GOT3 (cell line): ENCODE measurements at places on chromosomes 16 and 17.

DNA sequence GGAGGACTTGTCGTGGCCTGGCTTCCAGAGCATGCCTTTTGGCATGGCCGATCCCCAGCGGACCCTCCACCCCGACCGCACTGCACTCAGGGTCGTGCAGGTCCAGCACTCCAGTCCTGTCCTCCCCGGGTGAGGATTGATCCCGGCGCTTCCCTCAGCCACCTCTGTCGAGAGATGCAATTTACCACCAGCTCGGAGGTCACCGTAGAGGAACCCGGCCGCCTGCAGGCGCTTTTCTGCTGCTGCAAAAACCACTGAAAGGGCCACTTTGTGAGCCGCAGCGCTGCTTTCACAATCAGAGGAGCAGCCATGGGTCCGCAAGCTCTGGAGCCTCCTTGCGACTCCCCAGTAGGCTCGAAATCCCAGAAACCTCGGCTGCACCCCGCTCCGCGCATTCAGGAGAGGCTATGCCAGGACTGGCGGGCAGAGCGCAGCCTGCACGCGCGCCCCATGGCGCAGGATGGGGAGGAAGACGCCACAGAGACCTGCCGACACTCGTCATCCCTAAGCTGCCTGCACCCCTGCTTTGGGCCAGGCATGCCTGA, 134.2 kb downstream of the HS3ST2 start:
- DNase-seq, result no peak

GRCh38 chr17:72390675-72391508, 270.1 kb downstream of the SOX9 start:
- no peak for DNase-seq

DNA sequence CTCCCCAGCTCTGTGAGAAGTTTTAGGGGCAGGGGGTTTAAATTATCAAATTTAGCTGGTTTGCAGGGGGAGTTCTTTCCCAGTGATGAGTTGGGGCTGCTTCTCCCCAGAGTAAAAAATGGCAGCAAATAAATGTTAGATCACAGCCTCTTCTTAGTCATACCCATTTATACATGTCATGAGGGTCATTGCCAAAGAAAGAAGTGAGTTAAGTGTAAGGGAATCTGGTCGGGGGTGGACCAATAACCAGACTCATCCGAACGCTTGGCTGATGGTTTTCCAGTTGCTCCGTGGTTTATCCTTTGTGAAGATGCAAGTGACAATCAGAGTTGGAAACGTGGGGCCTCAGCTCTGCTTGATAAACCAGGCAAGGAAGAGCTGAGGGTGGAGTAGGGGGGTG, 87.1 kb downstream of the PLXDC1 start:
- peak; percentile 26 for DNase-seq

DNA sequence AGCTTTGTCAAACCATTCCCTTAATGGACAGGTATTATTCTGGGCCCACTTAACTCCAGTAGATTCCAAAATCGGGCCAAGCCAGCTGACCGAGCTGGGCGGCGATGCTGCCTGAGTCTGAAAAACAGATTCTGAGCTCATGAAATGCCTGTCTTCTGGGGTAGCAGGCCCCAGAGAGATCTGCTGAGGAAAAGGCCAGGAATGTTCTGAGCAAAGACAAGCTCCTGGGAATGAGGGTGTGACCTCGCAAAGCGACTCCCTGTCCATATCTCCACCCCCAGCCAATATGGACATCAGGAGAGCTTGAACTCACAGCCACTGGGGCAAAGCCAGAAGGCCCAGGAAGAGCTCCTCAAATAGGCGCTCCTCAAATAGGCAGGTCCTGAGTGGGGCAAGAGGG, 23.7 kb downstream of the ZNF423 start:
- no peak for DNase-seq

GRCh38 chr16:35911899-35912298, 2452.5 kb downstream of the TP53TG3F start:
- DNase-seq, result no peak

GRCh38 chr17:40197550-40197949, 20.3 kb downstream of the RAPGEFL1 start:
- DNase-seq, result no peak

GRCh38 chr16:21183995-21184394, 25.5 kb downstream of the LDAF1 start:
- DNase-seq, result no peak

DNA sequence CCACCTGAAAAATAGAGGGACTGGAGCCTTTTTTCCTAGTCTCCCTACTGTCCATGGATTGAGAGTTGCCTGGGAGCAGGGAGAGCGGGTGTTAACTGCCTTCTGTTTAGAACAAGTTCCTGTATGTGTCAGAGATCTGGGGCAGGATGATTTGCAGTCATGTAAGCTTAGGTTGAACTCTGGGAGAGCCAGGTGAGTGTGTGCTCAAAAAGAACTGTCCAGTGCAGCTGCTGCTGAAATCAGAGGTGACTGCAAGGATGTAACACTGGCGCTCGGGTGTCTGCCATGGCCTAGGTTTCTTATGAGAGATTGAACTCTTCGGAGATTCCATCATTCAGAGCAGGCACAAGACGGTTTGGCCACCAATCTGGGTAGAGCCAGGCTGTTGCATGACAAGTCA, 432.5 kb downstream of the CDH13 start:
- DNase-seq, result no peak

DNA sequence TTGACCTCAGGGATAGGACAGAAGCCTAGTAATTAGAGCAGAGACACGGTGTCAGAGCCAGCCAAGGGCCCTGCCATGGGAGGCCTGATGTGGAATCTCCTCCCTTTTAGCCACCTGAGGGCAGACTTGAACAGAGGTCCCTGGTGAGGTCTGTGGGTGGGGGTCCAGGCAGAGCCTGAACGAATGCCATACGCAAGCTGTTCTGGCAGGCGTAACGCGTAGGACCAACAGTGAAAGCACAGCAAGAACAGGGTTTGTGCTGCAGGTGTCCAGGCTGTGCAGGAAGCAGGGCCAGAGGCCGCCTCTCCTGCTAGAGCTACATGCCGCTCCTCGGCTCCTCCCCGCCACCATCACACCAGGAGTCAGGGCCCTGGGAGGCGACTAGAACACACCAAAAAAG, 81.9 kb upstream of the TBX2 start:
- DNase-seq, result no peak

- no peak for DNase-seq
Measured at GRCh38 chr16:81599034-81599744, 154.6 kb downstream of the CMIP start.

- no peak for DNase-seq
Measured at GRCh38 chr17:80363518-80364090, 51.4 kb upstream of the ENDOV start.

GRCh38 chr17:68700421-68700820, 99.3 kb upstream of the FAM20A start:
- DNase-seq, result no peak

DNA sequence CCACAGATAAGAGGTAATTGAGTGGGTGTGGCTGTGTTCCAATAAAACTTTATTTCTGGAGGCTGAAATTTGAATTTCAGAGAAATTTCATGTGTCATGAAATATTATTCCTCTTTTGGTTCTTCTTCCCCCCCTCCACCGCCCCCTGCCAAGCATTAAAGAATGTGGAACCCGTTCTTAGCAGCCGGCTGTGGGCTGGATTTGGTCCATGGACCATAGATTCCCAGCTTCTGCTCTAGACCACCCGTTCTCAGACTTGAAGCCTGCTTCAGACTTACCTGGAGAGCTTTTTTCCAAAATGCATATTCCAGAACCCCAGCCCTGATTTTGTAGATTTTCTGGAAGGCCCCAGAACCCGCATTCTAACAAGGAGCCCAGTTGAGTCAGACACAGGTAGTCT, 15.1 kb upstream of the LASP1NB start:
- DNase-seq, result no peak

GRCh38 chr16:55001931-55002330, 71.3 kb downstream of the IRX5 start:
- DNase-seq, result no peak

DNA sequence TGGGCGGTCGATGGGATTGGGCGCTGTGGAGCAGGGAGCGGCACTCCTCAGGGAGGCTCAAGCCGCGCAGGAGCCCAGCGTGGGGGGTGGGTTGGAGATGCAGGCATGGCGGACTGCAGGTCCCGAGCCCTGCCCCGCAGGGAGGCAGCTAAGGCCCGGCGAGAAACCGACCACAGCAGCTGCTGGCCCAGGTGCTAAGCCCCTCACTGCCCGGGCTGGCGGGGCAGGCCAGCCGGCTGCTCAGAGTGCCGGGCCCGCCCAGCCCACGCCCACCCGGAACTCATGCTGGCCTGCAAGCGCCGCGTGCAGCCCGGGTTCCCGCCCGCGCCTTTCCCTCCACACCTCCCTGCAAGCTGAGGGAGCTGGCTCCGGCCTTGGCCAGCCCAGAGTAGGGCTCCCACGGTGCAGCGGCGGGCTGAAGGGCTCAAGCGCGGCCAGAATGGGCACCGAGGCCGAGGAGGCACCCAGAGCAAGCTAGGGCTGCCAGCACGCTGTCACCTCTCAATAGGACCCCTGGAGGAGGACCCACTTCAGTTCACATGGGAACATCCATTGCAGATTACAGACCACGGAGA, 20.5 kb upstream of the METTL16 start:
- no peak for DNase-seq

DNA sequence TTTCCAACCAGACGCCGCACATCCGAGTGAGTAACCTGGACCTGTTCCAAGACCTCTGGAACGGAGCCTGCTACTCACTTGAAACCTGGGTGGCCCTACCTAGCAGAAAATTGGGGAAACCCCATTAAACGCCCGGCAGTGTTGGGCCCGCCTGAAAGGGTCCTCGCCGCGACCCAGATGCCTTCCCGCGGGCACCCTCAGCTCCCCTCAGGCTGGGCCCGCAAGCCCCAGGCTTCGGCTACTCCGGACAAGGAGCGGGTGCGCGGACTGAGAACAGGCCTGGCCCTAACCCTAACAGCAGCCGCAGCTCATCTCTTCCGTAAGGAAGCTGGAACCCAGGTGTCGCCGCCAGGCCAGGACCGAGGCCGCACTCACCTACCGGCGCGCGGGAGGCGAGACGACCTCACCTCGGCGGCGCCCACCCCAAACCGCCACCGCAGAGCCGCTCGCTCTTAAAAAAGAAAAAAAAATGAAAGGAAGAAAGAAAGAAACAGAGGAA, 344 bp downstream of the PSME3IP1 start:
- DNase-seq, result no peak

GRCh38 chr16:82331974-82332750, 162.1 kb upstream of the MPHOSPH6 start:
- DNase-seq, result no peak

- no peak for DNase-seq
Measured at GRCh38 chr16:50261707-50262235, 4.6 kb upstream of the ADCY7 start.

DNA sequence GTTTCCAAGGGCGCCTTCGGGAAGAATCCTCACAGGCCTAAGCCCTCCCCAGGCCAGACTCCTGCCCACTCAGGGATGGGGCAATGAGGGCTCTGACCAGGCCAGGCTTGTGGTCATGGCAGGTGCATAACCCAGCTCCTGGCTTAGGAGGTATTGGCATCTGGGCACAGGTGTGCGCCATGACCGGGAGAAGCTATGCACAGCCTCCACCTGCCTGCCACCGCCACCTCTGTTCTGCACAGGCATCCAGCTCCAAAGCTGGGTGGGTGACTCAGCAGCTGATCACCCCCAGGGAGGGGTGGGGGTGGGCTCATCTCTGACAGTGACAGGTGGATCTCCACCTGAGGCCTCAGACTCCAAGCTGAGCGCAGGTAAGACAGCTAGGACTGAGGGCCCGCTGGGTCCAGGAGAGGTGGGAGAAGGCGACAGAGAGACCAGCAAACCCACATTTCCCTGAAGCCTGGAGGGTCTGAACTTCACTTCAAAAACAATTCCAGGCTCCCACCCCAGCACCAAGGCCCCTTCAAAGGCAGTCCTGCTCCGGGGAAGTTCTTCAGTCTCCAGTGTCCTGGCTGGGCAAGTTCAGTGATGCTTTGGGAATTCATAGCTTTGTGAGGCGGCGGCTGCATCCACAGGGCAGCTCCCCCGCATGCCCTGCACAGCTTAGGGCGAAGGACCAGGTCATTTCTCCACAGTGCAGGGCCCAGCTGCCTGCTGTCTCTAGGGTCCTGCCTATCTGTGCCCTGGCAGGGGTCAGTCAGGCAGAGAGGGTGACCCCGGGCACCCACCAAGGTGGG, 121.6 kb upstream of the SMURF2 start:
- DNase-seq, result no peak

DNA sequence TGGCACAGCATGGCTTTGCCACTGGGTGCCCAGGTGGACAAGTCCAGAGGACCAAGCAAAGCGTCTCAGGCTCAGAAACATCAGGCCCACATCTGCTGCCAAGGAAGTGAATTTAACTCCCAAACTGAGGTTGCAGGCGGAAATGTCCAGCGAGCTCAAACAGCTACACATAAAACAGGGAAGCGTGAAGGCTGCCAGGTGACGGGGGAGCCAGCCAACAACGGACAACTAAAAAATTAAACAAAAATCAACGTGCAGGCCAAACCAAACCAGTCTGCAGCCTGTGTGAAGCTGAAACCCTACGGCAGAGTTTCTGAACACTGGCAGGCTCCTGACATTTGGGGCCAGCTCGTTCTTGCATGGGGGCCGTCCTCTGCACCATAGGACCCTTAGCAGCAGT, 2.5 kb downstream of the TK1 start:
- no peak for DNase-seq

DNA sequence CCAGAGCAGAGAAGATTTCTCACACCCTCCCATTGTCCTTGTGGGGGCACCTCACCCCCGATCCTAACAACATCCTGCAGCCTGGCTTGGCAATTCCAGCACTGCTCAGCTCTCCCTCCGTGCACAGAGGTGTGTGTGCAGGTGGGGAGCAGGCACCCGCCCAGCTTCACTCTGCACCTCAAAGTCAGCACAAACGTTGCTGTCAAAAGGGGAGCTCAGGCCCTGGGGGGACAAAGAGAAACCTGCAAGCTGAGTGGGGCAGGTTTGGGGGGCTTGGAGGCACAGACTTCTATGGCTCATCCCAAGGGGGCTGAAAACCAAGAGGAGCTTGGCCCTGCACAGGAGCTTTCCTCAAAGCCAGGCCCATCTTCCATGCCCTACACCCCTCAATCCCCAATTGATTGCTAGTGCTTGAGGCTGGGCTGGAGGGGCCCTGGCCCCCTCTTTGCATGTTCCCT, 231.9 kb upstream of the TNRC6C start:
- no peak for DNase-seq

GRCh38 chr16:80751167-80751566, 53.2 kb downstream of the CDYL2 start:
- no peak for DNase-seq

DNA sequence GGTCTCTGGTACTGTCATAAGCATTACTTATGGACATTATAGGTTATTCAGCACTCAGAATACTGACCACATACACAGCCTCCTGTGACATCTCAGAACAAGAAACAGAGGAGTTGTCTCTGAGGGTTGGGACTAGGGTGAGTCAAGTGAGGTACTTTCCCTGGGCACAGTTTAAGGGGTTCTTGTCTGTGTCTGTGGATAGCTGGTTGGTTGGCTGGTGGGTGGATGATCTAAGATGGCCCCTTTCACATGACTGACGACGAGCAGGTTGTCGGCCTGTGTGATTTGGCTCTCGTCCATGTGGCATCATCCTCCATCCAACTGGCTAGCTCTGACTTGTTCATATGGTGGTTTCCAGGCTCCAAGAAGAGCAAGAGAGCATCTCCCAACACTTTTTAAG, 163.9 kb downstream of the PRKCB start:
- DNase-seq, result no peak
